ENCODE measurements at places on chromosomes 2 and 18.
A peak's percentile ranks its signal among the peaks of the same experiment; 100 is the strongest.

DNA sequence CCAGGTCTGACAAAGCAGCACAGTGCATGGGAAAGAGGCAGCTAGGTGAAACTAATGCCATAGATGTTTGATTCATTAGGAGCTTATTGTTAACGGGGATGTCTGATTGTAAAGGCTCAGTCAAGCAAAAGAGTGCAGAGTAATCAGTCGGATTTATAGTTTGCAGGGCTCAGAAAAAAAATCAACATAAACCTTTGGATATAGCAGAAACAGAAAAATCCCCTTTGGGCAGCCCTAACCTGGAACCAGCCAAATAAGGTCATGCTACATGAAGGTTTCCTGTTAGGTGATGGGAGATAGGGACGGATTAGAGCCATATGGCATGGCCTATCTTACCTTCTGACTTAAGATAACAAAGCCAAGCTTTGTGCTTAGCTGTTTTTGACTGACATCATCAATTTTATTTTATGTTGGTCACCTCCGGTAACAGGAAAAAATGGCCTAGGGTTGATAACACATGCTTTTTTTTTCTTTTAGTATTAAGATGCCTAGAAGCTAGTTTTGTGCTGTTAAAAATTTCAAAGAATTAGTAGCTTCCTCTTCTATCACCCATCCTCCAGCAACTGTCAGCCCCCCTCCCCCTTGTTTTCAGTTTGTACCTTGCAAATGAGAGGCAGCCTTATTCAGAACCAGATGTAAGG, 60.7 kb upstream of the ZEB2 start:
- no peak for DNase-seq

DNA sequence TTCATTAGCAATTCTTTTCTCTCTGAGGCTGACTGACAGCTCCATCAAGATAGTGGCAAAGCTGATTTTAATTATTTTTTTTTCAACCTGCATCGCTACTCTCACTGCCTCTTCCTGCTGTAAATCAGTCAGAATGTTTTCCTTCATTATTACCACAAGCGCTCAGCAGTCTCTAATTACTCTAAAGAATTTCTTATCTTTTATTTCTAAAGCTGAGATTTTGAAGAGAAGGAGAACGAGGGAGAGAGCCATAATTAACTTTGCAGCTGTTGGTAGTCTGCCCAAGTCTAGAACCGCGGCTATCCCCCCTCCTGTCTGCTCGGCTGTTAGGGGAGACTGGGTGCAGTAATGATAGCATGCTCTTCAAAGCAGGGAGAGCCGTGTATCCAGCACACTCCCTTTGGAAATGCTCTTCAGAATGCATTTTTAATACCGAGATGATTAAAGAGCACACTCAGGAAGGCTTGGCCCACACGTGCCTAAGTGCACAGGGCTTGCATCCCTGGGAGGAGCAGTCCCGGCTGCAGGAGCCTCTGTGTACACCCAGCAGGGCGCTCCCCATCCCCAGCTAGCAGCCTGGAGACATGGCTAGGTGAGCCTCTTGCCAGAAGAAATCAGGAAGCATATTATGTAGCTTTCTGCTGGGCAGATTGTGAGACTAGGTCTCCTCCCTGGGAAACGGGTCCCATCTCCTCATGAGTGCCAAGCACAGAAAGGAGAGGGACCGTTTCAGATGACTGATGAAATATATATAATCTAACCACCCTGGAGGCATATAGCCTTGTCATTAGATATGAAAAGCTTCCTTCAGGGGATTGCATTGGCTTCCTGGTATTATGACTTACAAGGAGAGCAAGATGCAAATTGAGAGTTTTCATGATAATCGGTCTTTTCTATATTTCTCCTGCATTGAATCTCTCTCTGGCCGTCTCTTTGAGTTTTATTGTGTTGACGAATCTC, 555.2 kb downstream of the CMPK2 start:
- no peak for DNase-seq

GRCh38 chr2:102764083-102764482, 2.3 kb downstream of the TMEM182 start:
- no peak for DNase-seq

GRCh38 chr2:234863043-234863934, 88.5 kb upstream of the SH3BP4 start:
- DNase-seq, result peak; percentile 4

- DNase-seq, result no peak
Observed at GRCh38 chr18:598124-598589, 1.4 kb downstream of the CLUL1 start.

DNA sequence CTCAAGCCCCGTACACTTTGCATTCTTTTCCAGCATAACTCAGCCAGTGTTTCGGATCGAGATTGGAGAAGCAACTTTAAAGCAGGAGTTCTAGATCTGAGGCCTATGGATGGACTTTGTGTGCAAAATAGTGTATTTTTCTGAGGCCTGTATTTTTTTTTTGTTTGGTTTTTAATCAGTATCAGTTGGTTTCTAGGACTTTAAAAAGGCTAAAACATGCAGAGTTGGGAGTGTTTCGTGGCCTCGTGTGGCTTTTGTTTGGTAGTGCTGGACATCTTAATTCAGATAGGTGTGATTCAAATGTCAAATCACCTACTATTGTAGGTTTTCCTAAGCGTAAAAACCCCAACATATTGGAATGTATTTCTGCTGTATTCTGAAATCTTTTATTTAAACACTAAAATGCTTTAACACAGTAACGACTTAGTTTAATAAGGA, 282 bp upstream of the PUS10 start:
- DNase-seq, result no peak

DNA sequence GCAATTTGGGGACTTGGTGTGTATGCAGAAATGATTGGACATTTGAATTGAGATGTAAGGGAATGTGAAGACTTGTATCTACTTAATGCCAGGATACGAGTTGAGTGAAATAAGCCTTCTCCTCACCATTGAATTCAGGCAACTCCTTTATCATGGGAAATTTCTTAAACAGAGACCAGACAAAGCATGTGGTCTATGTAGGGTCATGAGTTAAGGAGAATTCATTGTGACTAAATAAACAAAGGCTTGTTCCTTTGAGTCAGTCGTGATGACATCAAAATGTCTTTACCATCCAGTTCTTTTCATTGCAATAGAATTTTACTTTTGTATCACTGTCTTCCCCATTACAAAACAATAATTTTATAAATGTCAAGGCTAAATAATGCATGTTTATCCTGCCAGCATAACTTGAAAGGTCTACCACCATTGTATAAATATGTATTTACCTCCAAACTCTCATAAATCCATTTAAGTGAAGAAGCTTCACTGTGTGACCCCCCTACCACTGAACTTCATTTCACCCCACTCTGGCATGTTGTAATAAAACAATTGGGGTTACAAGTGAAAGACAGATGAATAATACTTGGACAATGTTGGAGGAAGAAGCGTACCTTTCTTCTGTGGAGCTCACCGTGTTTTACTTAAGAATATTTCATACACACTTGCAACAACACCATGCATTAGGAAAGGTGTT, 149.4 kb downstream of the EPHA4 start:
- no peak for DNase-seq

- peak; percentile 31 for DNase-seq
Observed at GRCh38 chr18:26495287-26495686, 53.1 kb downstream of the KCTD1 start.

- no peak for DNase-seq
Observed at GRCh38 chr2:68689553-68690537, 44.8 kb upstream of the ARHGAP25 start.

DNA sequence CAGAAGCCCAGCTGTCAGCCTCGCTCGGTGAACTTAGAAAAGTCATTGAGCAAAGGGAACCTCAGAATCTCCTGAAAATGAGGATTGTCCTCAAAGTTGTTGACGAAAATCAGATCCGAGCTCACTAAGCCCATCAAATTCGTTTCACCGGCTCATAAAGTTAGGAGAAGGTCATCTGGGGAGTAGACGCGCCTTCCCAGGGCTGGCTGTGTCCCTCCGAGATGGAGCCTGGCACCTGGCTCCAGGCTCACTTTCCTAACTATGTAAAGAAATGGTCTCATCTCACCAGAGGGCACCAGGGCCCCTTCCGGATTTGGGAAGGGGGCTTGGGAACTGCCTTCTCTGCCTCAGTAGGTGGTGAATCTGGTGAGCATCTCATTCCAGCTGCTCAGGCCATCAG, 145.5 kb downstream of the PXDN start:
- no peak for DNase-seq

GRCh38 chr2:65320042-65320725, 92.6 kb downstream of the ACTR2 start:
- DNase-seq, result no peak

GRCh38 chr2:231718799-231719198, 10.5 kb downstream of the PTMA start:
- DNase-seq, result no peak

DNA sequence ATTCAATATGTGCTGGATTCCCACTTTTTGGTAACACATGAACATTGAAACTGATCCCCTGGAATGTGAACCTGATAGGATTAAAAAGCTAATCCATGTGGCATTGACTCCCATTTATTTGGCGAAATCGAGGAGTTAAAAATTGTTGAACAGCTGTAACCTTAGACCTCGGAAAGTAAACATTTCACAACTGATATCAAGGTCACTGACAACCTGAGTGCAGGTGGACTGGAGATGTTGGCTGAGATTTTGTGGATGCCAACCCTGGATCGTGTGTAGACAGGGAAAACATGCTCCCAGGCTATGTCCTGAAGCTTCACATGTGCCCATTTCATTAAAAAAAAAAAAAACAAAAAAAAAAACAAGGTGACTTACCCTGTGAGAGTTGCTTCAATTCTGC, 204.8 kb downstream of the SETBP1 start:
- DNase-seq, result no peak

- DNase-seq, result no peak
Observed at GRCh38 chr2:33644215-33644614, 45.1 kb upstream of the FAM98A start.

GRCh38 chr2:112684415-112684775, 36.4 kb upstream of the NT5DC4 start:
- no peak for DNase-seq

GRCh38 chr18:74083557-74083952, 64.1 kb downstream of the FBXO15 start:
- DNase-seq, result no peak

- DNase-seq, result no peak
Observed at GRCh38 chr2:239676716-239677452, 276.1 kb upstream of the HDAC4 start.

DNA sequence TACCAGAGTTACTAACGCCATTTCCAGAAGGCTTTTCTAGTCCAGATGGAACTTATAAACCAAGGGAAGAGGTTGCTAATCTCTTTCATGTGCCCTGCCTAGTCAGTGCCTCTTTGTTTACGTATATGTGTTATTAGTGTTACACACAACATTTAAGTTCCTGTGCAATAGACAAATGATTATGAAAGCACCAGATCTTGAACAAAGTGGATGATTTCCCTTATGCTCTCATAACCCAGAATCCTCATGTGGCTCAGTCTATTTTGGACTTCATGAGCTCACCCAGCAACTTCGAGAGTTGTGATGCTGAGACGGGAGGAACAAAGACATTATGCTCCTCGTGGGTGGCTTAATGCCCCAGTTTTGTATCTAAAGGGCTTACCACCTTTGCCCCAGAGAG, 214.4 kb upstream of the SP5 start:
- peak; percentile 8 for DNase-seq

DNA sequence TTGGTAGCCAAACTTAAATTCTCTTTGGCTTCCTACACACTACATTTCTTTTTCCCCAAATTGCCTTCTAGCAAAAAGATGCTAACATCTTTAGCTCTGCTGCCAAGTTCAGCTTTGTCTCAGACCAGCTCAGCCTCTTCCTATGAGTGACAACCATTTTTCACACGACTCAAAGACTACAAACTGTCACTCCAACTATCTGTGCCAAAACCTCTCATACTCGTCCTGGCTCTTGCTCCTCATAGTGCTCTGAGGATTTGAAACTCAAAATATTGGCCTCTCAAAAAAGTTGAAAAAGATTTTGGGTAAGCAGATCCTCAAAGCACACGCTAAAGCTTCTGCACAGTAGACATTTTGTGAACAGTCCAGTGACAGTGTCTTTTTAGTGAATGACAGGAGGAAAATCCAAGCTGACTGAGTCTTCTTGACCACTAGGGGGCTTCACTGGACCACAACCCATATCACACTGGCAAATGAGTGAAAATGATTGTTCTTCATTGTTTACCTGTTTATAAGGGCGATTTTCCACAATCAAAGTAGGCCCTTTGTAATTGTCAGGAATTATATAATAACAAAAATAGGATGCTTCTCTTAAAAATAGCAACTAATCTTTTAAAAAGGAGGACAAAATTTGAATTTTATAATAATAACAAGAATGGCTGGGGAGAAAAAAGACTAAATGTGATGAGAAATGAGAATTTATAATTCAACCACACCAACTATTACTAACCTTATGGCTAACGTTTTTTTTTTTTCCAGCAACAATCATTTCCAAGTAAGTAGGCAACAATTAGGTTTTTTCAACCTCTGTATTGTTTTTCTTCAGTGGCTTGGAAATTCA, 85.5 kb upstream of the PGAP1 start:
- DNase-seq, result no peak

- DNase-seq, result no peak
Observed at GRCh38 chr2:185373229-185373628, 365.4 kb upstream of the FSIP2 start.

DNA sequence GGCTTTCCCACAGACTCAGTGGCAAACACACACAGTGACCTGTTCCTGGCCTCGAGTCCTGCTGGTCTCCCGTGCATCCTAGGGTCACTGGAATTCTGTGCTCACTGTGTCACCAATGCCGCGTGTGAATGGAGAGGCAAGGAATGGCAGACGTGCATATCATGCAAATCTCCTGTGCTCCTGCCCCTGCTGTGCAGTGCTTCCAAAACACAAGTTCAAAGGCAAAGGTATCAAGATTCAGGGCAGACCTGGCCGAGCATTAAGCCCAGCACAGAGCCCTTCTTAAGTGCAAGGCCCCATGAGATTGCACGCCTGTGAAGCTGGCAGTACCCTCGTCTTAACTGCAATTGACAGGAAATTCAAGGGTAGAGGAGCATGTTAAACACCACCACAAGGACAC, 129.1 kb downstream of the NDUFA10 start:
- DNase-seq, result no peak

GRCh38 chr2:118604371-118604770, 243.1 kb downstream of the EN1 start:
- no peak for DNase-seq

Measured in occipital lobe (tissue), 3 donors.